Activated CD8-positive, alpha-beta memory T cell treated with anti-CD3 and anti-CD28 coated beads for 24 hours (primary cell): ENCODE measurements at places on chromosomes 6 and 20.

DNA sequence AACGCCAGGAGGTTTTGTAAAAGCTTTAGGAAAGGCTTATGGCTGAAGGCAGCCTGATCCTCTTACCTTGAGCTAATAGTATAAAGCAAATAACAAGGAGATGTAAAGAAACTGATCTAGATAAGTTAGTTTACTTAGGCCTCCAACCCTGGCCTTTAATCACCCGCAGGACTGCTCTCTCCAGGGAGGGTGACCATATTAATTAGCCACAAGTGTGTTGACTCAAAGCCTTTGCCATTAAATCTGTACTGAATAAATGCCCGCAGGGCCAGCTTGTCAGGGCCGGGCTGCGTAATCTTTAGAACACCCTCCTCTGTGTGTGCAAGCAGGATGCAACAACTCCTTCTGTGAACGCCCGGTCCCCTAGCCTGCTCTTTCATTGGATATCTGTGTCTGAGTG, 6.1 kb upstream of the PRSS16 start:
- DNase-seq, result no peak

- no peak for DNase-seq
Observed at GRCh38 chr20:53276143-53276542, 304.0 kb downstream of the TSHZ2 start.

DNA sequence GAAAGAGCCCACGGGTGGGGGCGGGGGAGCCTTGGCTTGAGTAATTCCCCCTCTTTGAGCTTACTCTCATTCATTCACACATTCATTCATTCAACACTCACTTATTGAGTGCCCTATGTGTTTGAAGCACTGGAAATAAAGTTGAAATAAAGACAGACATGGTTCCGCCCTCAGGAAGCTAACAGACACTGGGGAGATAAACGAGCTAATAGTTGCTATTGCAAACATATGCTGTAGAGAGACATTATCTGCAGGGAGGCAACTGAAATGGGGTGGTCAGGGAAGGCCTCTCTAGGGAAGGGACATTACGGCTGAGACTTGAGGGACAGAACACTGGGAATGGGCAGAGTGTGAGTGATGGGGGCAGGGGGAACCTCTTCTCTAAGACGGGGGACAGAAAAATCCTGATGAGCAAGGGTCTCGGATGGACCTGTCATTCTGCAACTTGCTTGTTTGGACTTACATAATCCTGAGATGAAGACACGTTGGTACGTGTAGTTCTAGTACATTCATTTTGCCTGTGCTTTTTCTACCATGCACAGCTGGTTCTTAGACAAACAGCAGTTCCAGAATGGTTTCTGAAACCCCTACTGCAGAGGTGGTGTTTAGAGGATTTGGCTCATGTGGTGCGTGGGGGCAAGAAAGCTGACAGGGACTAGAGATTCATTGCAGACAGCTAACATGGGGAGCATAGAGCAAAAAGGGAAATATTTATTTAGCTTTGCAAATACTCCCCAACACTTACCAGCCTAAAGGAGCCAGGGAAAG, 71.1 kb upstream of the BLCAP start:
- DNase-seq, result no peak

GRCh38 chr6:157823001-157823527, at the start of gene SNX9:
TSS of gene SNX9 (plus strand) at chr6:157823246. CDS start at chr6:157823435, 189 bp downstream.
- DNase-seq, result peak; percentile 83

DNA sequence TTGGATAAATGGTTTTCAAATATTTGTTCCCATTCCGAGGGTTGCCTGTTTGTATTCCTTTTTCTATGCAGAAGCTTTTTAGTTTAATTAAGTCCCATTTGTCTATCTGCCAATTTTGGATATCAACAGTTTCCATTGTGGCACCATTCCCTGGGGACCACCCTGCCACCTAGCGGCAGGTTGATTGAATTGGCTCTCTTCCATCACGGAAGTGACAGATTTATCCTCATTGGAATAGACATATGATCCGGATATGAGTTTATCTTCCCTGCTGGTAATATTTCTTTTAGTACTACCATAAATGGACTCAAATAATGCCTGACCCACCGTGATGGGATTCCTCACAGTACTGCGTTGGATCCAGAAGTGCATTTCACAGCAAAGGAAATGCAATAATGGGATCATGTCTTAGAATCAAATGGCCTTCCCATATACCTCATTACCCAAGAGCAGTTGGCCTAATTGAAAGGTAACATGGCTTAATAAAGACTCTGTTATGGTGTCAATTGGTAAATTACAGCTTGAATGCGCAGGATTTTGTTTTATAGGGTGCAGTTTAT, 327.0 kb downstream of the BMP2 start:
- no peak for DNase-seq

DNA sequence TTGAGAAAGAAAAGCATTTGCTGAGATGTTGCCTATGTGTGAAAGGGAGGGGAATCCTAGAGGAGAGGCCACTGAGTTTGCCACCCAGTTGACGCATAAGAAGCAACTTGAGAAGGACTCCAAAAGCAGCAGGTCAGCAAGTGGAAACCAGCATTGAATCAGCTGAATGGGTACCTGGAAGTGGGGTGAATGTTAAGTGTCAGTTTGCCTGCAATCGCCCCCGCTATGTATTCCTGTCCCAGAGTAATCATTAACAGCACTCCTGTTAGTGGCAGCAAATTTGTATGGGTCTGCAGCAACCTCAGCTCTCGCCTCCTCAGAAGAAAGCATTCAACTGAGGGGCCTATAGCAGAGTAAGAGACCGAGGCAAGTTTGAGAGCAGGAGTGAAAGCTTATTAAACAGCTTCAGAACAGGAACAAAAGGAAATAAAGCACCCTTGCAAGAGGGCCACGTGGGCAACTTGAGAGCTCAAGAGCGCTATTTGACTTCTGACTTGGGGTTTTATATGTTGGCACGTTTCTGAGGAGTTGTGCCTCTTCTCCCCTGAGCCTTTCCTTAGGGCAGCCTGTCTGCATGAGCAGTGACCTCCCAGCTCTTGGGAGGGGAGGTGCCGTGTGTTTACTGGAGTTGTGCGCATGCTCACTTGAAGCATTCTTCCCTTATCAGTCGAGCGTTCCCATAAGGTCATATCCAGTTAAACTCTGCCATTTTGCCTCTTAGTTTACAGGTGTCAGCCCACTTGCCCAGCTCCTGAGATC, 122.6 kb upstream of the PHACTR1 start:
- DNase-seq, result no peak

- no peak for DNase-seq
Observed at GRCh38 chr6:95417856-95418255, 159.5 kb upstream of the MANEA start.

GRCh38 chr6:169092375-169092774, 161.3 kb downstream of the THBS2 start:
- DNase-seq, result no peak

DNA sequence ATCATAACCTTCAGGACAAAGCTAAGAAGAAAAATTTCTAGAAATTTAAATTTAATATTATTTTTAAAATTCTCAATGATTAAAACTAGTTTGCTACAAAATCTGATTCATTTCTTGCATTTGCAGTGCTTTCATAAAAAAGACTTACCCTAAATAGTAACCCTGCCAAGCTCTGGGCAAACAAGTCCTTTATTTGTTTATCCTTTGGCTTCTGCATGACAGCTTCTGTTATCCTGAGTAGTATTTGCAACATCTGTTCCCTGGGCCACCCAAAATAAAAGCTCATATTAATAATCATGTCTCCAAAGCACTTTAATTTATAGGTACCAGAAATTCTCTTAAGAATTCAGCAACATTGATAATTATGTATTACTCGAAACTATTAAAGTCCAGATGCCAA, 101.3 kb downstream of the RALGAPA2 start:
- no peak for DNase-seq

- no peak for DNase-seq
Observed at GRCh38 chr6:111201764-111202163, 114.5 kb downstream of the SLC16A10 start.
